ENCODE measurements at places on chromosomes 4 and X.

DNA sequence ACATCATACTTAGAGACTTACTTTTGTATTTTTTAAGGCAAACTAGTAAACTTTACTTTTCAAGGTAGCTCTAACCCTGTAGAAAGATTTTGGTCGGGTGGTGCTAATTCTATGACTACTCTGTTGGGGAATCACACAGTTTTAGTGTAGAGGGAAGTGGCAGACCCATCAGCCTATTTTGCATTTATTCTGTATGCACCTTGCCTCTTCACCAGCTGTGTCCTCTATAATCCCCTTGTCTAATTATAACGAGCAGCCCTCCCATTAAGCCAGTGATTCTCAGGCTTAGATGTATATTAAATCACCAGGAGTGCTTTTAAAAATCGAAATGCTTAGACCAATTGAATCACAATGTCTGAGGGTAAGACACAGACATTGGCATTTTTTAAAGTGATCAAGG, 78.1 kb downstream of the GALNT7 start:
- DNase-seq = no peak

GRCh38 chr4:78669453-78669852, 106.7 kb upstream of the BMP2K start:
- no peak for DNase-seq

DNA sequence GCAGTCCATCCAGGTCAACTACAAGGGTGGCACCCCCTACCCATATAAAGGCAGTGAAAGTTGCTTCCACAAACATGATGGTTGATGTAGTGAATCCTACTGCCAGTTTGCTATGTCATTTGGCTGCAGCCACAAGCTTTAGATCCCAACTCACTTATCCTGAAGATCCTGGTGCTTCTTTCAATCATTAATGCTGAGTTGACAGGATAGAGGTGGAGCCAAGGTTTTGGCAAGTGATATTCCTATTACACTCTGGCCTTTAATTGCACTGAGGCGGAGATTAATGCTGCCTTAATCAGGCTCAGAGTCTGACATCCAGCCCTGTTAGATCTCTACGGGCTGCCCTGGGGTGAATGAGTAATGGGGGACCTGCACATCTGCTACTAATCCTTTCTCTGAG, 542.4 kb upstream of the ARX start:
- DNase-seq = no peak

DNA sequence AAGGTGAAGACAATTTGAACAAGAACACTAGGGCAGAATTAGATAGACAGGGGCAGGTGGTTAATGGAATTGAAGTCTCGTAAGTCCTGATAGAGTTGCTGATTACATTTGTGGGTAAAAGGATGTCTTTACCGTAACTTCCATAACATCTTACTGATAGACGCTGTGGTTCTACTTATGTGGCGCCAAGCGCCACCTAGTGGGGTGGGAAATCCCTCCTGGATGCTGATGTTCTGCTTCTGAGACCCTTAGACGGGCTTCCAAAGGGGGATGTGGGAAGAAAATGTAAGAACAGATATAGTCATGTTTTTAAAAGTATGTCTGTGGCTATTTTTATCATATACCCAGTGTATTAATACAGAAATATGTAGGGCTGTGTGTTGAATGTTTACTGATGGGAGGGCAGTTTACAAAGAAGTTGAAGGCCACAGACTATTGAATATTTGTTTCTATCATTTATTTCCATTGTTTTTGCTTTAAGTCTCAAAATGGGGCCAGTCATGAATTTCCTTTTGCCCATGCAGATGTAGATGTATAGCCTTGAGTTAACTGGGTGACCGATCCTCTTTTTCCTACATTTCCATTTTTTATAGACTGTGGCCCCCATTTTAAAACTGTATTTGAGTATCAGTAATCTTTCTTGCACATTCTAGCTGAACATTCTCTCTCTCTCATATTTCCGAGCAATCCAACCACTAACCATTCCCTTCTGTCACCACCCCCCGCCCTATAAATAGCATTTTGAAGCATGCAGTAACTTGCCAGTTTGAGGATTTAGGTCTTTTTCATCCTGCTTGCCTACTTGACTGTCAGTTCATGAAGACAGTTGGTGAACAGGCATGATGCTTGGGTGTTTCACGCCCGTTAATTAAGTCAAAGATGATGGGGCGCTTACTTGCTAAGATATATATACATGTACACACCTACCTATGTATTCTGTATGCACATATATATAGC, 12.1 kb upstream of the TLR8 start:
- DNase-seq = no peak

DNA sequence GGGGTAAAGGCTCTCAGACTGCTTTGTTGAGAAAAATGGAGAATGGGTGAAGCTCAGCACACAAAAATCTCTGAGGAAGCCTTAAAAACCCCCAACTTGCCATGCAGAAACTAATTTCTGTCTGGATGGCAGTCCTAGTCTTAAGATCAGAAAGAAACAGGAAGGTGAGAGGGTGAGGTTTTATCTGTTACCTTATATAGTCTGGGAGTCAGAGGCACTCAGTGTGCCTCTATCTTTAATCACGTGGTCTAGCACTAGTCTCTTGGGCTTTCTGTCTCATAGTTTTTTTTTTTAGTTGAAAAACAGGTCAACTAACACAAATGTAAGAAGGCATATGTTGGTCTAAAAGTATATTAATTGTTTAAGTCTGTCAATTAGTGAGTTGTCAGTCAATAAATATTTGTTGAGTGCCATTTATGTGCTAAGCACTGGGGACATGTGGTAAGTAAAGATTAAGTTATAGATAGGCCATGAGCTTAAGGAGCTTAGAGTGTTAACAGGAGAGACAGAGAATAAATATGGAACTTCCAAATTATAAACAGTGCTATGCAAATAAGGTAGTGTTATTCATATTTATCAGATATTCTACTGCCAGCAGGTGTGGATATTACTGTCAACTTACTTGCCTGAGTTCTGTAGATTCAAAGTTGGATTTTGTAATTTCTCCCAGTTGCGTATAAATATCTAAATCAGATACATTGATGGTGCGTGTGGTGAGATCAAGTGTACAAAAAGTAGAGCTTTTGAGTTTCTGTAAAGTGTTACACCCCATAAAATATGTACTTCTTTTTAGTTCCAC, 7.0 kb downstream of the CYBB start:
- no peak for DNase-seq

- DNase-seq = no peak
Observed at GRCh38 chr4:82248903-82249632, 124.7 kb downstream of the HNRNPD start.

GRCh38 chr4:182880387-182881356, 36.5 kb downstream of the DCTD start:
- no peak for DNase-seq

GRCh38 chrX:27132862-27133261, 330.3 kb downstream of the PPP4R3C start:
- DNase-seq = no peak

DNA sequence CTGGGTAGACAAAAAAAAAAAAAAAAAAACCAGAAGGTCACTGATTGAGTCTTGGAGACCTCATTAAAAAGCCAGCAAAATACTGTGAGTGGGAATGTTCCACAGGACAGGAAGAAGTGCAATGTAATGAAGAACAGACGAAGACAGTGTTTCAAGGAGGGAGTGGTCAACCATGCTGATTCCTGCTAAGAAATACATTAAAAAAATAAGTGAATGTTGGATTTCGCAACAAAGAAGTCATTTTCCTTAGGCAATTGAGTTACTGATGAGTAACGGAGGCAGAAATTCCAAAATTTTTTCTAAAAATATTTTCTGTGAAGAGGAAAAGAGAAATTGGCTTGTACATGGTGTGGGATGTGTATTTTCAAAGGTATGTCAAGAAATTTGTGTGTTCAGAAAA, 94.3 kb upstream of the FAM47B start:
- DNase-seq = no peak

DNA sequence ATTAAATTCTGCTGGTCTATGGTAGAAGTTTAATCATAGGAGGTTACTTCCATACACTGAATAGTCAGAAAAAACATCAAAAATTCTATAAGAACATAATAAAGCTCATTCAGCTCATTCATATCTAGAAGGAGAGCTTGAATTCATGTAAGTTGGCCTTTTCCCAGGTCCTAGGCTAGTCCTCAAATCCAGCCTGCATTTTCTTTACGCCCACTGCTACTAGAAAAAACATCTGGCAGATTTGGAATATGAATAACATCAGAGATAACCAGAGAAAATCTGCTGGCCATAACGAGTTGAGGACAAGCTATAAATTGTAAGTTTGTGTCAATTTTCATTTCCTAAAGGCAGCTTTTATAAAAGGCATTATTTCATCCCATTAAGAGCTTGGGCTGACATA, 95.5 kb downstream of the MXRA5 start:
- DNase-seq = no peak

GRCh38 chrX:108165383-108166111, 74.0 kb downstream of the ATG4A start:
- DNase-seq = no peak

DNA sequence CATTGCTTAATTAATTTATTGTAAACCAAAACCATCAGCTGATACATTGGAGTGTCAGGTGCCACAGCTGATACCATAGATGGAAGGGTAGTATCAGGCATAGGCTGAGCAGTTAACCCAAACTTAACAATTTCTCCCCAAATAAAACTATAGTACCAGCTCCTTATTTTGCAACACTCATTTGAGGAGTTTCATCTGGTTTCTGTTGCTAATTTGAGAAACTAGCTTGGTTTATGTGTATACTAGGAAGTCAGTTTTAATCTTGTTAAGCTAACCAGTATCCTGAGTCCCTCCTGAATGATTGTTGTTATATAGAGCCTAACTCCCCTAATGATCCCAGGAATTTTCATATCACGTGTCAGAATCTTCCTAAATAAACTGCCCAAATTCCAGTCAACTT, 12.7 kb downstream of the DCAF16 start:
- DNase-seq = no peak

GRCh38 chr4:146582864-146583263, 55.8 kb upstream of the POU4F2 start:
- no peak for DNase-seq

- no peak for DNase-seq
Observed at GRCh38 chrX:11528623-11529022, 137.1 kb downstream of the ARHGAP6 start.

GRCh38 chrX:153499876-153500275, 5.1 kb downstream of the BGN start:
- DNase-seq = no peak

- no peak for DNase-seq
Observed at GRCh38 chr4:38930707-38931106, 63.1 kb downstream of the FAM114A1 start.

- DNase-seq = no peak
Observed at GRCh38 chr4:144421056-144421455, 224.9 kb upstream of the HHIP start.

- no peak for DNase-seq
Observed at GRCh38 chrX:77276742-77277141, 170.4 kb upstream of the FGF16 start.

DNA sequence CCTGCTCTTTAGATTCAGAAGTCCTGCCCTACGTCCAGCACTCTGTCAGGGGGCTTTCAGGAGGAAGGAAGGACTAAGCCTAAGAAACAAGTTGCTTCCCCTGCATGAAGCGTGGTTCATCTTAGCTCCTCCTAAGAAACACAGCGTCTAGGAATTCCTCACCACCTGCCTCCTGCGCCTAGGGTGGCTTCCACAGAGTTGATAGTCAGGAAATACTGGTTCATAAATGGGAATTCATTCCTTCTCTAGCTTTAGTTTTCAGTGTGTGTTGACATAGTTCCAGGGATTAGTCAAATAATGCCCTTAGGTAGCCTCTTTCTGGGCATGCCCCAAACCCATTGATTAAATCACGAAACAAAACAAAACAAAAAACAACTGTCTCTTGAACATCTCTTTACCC, 1.7 kb upstream of the MXRA5 start:
- DNase-seq = no peak

DNA sequence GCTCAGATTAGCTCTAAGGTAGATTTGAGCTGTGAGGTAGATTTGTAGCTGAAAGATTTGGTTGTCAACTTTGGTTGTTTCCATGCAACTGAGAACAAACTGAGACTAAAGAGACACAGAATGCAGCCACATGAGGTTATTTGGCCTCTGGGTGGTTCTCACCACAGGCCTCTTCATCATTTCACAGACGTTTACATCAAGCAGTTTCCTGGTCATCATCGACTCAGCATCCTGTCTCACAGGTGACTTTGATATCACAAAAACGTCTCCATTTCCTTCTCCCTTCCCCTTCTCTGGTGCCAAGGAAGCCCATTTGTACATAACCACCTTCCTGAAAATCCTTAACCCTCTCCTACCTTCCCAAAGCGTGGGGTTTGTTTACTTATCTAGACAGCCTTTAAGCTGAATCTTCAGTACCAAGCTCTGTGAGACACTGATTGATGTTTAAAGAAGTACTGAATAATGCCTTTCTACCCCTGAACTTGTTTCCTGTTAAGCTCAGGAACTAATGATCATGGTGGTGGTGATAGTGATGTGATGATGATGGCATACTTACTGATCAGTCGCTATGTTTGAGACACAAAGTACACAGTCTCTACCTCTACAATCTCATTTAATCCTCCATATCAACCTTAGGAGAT, 81.9 kb downstream of the FAM114A1 start:
- DNase-seq = no peak

DNA sequence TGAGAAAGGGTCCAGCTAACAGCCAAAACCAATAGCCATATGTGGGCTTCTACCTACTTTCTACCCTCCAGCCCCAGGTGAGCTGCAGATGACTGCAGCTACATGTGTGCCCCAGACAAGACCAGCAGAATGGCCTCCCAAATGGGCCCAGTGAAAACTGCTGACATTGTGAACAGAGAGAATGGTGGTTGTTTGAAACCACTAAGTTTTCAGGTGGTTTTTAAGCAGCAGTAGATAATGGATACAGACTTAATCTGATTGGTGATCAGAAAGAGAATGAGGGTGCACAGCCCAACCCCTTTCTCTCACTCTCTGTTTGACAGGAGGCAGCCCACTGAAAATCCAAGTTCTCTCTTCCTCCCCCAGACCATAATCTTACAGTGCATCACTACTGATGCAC, 42.5 kb upstream of the BBS12 start:
- DNase-seq = no peak

- no peak for DNase-seq
Observed at GRCh38 chr4:6724421-6725111, 8.6 kb downstream of the BLOC1S4 start.

GRCh38 chr4:40446839-40447238, 111.7 kb downstream of the CHRNA9 start:
- no peak for DNase-seq

DNA sequence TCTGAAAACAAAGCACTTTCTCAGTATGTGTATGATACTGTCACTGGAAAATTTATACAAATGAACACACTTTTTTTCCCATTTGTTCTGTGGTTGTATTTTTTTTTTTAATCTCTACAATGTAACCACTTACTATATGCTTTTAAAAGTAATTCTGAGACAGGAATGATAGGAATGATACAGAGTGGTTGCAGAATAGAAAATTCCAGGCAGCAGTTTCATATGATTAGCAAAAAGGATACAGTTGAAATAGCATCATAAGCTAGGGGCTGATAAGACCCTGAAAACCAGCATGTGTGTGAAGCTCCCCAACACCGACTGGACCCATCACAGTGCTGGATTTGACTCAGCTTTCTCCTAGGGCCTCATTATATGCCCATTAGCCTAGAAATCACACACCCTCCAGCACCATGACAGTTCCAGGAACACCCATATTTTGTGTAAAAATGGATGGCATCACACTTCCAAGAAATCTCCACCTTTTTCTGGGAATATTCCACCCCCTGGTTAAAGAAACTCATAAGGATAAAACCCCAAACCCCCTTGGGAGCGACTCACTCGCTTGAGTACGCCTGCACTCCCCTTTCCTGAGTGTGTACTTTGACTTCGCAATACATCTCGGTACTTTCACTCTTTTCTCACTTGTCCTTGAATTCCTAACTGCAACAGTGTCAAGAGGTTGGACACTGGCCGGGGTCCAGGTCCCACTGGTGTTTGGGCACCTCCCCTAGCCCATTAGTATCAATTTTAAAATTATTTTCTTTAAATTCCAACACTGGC, 77.4 kb upstream of the AGA start:
- no peak for DNase-seq
